ENCODE measurements at places on chromosomes 11 and 22.

DNA sequence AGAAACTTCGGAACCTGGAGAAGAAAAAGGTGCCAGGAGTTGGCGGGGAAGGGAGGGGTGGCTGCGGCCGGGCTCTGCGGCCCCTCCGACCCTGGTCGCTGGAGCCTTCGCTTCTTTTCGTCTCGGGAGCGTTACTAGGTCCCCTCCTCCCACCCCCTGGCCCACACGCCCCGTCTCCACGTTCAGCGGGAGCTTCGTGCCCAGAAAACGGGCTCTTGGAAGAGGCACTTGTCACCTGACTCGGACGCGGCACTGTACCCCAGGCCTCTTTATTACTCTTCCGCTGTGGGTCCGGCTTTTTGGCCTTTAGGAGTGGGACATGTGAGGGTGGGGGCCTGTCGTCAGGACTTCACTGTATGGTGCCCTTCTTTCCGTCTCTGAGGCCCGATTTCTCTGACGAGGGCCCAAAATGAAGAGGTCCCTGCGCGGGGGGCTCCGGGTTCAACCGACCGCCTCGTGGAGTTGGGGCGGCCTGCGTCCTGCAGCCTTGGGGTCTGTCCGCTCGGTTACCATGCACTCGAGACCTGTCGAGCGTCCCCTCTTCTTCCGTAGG, 1.2 kb downstream of the CAPRIN1 start:
- peak; percentile 47 for DNase-seq

GRCh38 chr11:27312110-27312509, 50.9 kb downstream of the CCDC34 start:
- no peak for DNase-seq

- DNase-seq = peak; percentile 91
These were observed at the start of the genes RIBC2 and SMC1B for GRCh38 chr22:45413368-45414211. TSS of gene RIBC2 (plus strand) at chr22:45413693. CDS start at chr22:45413887, 194 bp downstream. TSS of gene SMC1B (minus strand) at chr22:45413599. CDS start at chr22:45413567, 32 bp downstream.

DNA sequence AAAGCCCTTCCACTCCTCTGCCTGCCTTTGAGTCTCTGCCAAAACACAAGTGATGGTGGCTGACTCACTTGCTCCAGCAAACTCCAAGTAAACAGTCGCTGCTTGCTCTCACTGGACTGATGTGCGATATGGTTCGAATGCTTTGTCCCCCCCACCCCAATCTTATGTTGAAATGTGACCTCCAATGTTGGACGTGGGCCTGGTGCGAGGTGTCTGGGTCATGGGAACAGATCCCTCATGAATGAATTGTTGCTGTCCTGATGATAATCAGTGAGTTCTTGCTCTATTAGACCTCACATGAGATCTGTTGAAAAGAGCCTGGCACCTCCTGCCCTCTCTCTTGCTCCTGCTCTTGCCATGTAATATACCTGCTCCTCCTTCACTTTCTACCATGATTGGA, 747.9 kb downstream of the OPCML start:
- no peak for DNase-seq

DNA sequence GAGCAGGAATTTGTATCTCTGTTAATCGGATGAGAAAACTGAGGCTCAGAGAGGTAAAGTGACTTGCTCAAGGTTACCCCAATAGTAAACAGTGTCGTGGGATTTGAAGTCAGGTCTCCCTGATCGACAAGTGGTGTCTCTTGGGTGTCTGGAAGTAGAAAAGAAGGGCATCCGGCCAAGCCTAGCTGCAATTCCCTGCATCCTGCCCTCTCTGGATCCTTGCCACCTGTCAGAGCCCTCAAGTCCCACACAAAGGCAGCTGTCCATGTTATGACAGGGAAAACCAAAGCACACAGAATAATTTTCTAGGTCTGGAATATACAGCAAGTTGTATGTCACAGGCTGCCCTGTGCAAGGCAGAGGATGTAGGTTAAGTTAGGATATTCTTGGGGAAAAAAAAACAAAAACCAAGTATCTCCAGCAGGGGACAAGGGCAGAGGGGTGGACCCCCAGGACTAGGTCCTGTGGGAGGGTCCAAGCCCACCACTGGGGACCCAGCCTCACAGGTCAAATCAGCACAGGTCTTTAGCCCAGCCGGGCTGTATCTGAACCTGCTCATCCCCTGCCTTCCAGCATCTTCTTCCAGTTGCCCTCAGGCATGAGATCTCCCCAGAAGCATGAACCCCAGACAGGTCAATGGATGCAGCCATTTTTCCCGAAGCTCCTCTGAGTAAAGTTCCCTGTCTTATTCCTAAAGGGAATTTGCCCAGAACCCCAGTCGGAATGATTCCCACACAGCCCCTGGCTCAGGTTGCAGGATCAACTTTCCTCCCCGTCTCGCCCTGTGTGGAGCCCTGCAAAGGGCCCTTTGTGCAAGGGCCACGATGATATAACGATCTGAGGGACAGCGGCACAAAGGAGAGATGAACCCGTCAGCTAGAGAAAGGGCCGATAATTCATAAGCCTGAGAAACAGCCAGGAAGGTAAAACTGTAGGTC, 15.0 kb downstream of the USH1C start:
- no peak for DNase-seq

- no peak for DNase-seq
These were observed 20.7 kb upstream of the C11orf96 start for GRCh38 chr11:43921561-43922294.

Measured in stimulated activated CD8-positive, alpha-beta memory T cell treated with anti-CD3 and anti-CD28 coated beads, Interleukin-4, amount 100 ng/mL, for 48 hours (primary cell).